ENCODE measurements at places on chromosomes 1 and 21. TPM values are rescaled to one million over a fixed set of nuclear protein-coding genes. Genes with fewer than 3 reads are reported as not detected.
A peak's percentile ranks its signal among the peaks of the same experiment; 100 is the strongest.

The ZMPSTE24 gene
- total RNA-seq, result 48.3 TPM

The RBP7 gene
- 49.8 TPM for total RNA-seq

The BLACAT1 gene
- total RNA-seq, result 1.5 TPM

The MAGI3 gene
- total RNA-seq, result 14.9 TPM

GRCh38 chr1:35600593-35600992 is 27.5 kb downstream of the TFAP2E start:
- DNase-seq, result no peak
- H3K4me3 ChIP-seq, result no peak overlapping the region
- H3K27ac ChIP-seq, result no peak overlapping the region
- H3K4me1 ChIP-seq, result no peaks in the 10 kb centered on the region

GRCh38 chr1:214086945-214087344 is 99.2 kb downstream of the PROX1 start:
- H3K4me1 ChIP-seq, result no peaks in the 10 kb centered on the region
- H3K27me3 ChIP-seq, result no peaks in the 10 kb centered on the region
- H3K4me3 ChIP-seq, result no peak overlapping the region
- DNase-seq, result no peak
- no peak overlapping the region for H3K27ac ChIP-seq

DNA sequence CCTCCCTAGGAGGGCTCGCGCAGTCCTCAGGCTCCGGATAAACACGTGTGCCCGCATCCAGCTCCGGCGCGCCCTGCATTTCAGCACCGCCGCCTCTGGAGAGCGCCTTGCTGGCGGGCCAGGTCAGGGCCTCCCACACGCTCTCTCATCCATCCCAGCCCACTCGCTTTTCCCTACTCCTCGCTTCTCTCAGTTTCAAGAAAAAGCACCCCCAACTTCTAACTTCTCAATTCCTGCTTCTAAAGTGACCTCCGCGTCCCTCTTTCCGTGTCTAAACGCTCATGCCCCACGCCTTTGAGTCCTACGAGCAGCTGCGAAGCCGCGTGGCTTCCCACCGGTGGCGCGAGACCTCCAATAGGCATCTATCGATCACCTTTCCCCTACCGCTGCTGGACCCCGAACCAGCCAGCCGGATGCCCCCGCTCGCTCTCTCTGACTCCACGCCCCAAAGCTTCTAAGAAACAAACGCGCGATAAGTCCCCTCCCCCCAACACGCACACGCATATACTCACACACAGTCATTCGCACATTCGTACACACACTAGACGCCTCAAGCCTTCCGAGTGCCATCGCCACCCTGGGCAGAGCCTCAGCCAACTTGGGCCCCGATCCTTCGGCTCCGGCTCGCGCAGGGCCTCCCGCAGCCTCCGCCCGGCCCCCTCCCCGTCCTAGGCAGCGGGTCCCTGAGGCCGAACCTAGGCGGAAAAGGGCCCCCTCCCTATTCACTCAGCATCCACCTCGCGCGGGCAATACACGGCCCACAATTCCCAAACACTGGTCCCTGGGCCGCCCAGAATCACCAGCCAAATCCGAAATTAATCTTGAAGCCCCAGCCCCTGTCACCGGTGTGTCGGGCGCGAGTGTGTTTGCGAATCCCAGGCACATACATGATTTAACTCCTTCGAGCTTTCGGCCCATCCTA is 1.1 kb downstream of the NMNAT2 start:
- H3K4me3 ChIP-seq, result peak overlapping the region; percentile 36
- H3K4me1 ChIP-seq, result peaks cover 4% of the 10 kb centered on the region
- no peak for DNase-seq
- no peaks in the 10 kb centered on the region for H3K27me3 ChIP-seq
- no peaks in the 10 kb centered on the region for H3K36me3 ChIP-seq
- no peak overlapping the region for H3K27ac ChIP-seq

- H3K27me3 ChIP-seq, result no peaks in the 10 kb centered on the region
- H3K4me1 ChIP-seq, result no peaks in the 10 kb centered on the region
Measured at GRCh38 chr1:167158111-167158812, 62.4 kb upstream of the POU2F1 start.

GRCh38 chr1:118143121-118143520 is 41.9 kb downstream of the SPAG17 start:
- DNase-seq, result no peak
- H3K27ac ChIP-seq, result no peak overlapping the region
- H3K36me3 ChIP-seq, result no peaks in the 10 kb centered on the region
- no peak overlapping the region for H3K4me3 ChIP-seq

DNA sequence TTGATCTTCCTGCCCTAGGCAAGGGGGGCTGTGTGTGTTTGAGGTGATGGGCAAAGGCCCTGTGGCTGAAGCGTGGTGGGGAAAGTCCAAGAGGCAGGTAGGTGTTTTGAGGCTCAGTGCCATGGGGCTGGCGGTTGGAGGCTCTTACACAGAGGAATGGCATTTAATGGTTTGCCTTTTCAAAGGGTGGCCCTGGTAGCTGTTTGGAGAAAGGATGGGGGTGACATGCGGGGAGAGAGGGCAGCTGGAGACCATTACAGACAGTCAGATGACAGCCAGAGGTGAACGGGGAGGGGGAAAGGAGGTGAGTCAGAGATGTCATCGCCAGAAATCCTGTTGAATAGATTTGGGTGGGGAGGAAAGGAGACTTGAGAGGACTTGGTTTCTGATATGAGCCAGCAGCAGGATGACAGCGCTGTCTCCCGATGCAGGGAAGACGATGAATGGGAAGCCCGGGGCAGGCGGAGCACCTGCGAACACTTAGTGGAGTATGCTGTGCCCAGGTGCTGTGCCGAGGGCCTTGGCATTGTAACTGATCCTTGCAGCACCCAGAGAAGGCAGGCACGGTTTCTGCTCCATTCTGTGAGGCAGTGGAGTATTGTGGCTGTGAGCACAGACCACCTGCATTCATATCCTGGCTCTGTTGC is 56.3 kb downstream of the MAN1C1 start:
- no peaks in the 10 kb centered on the region for H3K36me3 ChIP-seq
- no peak for DNase-seq
- no peaks in the 10 kb centered on the region for H3K27me3 ChIP-seq

All from breast epithelium (tissue), 4 donors.